ENCODE measurements at places on chromosomes 1 and 21.

DNA sequence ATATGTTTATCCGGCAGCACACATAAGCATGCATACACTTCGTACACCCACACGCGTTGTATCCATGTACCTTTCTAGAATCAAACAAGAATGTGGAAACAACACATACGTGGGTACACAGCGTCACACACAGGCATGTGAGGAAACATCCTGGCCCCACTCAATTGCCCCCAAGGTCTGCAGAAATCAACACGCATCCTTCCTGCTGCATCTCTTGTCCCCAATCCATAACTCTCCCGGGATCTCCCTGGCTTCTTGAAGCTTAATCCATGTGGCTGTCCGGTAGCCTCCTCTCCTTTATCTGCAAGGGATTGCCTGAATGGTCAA lies 5.5 kb upstream of the TBX15 start:
- DNase-seq = no peak

DNA sequence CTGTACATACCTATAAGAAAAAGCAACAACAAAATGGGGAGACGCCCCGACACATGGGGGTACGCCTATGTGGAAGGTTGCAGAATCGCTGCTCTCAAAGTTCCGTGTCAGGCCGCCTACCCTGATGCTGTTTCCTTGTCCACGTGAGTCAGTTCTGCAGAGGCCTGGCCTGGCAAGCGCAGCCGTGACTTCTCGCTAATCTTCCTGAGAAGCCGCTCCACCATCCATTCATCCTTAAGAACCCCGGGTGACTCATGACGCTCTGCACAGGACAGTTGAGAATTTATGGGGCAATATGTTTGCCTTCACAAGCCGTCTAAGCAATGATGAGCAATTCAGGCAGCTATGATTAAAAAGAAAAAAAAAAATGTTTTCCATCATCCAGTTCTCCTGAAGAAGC lies 122.3 kb upstream of the TMPRSS2 start:
- DNase-seq = no peak

- DNase-seq = no peak
Observed at GRCh38 chr1:35573198-35574124, at the start of gene TFAP2E. Gene TFAP2E, plus strand, starts transcription at chr1:35573314. Its CDS starts 264 bp downstream, at chr1:35573578.

DNA sequence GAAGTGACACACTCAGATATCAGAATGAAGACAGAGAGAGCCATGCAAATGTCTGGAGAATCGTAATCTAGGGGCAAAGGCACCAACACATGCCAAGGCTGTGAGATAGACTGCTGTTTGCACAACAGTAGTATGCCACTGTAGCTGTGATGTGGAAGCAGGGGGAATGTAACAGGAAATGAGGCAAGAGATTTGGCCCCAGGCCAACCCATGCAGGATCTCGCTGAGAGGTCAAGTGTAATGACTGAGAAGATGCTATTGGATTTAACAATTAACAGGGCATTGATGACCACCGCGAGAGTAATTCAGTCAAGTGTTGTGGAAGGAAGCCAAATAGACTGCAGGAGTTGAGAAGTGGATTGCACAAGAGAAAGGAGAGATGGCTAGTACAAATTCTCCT lies 107.3 kb upstream of the ST6GALNAC5 start:
- DNase-seq = no peak

- no peak for DNase-seq
Observed at GRCh38 chr1:216261631-216262030, 161.6 kb downstream of the USH2A start.

DNA sequence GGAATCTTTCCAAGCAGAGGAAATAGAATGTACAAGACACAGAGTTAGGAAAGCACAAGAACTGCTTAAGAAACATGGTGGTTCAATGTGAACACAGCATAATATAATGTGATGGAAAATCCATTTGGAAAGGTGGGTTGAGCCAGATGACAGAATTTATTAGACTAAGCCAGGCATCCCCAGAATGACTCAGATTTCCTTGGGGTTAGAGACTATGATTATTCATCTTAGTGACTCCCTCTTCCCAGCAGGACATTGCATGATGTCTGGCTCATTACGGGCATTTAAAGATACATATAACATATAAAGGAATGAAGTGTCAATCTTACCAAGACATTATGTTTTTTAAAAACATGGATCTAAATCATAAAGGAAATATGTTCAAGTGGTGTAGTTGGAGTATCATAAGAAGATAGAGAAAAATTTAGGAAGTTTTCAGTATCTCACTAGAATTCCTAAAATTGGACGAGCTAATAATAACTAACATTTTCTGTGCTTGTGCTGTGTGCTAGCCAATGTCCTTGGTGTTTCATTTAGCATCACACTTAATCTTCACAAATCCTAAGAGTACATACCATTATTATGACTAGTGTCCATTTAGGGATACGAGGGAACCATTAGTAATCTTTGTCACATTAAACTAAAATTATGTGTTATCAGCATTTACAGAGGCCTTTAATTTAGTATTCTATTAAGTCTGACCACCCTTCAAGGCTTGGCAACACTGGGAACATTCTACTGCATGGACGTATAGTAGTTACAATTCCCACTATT lies 41.0 kb upstream of the ST6GALNAC5 start:
- no peak for DNase-seq

DNA sequence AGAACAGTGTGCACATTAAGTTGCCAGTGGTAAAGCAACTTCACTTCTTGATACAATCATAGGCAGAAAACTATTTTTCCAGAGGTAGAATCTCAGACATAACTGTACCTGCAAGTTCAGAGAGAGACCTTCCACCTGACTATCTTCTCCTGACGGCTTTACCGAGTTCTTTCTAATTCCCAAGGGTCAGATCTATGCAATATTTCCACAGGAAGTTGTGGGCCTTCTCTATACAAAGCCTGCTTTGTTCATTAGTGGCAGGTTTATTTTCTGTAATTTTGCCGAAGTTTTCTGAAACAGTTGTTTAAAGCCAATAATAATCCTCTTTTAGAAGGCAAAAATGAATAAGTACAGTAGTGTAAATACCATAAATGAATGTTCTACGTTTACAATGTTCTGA lies 58.2 kb upstream of the RCC1 start:
- DNase-seq = no peak

- DNase-seq = no peak
Observed at GRCh38 chr1:7398982-7399381, 372.1 kb upstream of the VAMP3 start.

DNA sequence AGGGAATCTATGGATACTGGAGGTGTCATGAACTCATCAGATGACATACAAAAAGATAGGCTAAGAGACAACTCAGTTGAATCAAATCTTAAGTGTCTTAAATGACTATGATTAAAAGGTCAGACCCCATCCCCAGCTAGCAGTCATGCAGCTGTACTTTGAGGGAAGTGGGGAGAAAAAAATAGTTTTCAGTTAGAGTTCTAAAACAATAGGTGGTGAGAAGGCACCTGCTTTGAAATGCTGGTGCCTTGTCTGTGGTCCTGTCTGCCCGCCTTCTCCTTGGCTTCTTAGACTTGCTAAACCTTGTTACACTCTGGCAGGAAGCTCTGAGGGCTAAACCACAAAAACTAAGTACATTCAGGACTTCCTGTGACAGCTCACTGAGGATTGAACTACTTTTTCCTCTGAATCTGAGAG lies 15.3 kb downstream of the CD2 start:
- no peak for DNase-seq

DNA sequence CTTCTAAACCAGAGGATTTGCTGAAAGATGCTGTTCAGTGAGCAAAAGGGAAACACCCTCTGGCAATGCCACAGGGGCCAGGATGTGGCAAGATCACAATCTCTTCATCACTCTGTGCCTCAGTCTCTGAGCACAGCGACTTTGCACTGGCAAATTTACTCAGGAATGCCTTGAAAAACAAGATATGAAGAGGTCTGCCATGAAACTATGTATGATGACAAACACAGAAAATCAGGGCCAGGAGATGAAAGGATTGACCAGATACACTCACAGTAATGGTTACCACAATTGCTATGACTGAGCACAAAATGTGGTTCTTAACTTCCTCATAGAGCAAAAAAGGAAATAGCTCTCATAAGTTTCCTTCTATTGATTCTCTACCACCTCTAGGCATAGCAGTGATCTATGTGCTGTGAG lies 5.8 kb downstream of the TTC13 start:
- peak; percentile 10 for DNase-seq

DNA sequence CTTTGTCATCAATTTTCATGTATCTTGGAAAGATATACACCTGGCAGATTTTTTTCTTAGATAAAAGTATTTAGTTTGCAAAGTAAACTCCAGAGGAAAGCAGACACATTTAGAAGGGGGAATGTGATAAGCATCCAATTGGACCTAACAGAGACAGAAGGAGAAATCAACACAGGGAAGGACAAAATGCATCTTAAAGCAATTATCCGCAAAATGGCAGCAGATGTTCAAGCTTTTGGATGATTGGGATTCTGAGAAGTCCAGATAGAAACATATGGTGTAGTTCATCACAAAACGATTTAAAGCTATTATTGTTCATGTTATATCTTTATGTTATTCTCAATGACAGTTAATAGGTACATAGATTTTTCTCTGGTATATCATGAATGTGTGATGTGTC lies 1153.1 kb upstream of the B3GALT2 start:
- no peak for DNase-seq

DNA sequence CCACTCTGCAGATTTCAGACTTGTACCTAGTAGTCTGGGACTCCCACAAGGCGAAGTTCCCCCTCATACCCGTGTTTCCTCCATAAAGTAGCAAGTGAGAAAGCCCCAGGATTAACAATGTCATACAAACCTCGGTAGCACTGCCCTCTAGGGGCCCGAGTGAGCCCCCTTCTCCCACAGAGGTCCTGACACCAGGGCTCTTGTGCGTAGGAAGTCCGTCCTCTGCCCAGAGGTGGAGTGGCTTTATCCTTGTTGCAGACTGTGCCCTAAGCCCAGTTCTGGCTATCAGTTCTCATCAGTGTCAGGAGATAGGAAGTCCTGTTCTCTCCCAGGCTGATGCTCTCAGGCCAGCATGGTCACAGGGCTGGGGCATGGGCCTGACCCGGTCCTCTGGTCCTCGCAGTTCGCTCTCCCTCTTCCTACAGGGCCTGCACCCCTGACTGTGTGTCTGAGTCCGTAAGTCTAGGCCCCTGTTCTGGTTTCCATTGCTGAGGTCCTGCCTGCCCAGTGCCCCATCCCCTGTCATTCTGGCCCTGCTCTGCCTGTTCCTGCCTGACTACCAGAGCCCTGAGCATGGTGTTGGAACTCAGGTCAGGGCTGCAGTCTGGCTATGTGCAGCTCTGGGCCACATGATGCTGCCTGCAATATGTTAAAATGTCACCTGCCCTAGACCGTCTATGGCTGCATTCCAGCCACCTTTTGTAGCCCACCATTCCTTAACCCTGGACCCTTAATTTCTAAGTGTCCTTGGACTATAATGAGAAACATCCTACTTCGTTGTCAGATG lies 285.6 kb downstream of the ASTN1 start:
- DNase-seq = no peak

DNA sequence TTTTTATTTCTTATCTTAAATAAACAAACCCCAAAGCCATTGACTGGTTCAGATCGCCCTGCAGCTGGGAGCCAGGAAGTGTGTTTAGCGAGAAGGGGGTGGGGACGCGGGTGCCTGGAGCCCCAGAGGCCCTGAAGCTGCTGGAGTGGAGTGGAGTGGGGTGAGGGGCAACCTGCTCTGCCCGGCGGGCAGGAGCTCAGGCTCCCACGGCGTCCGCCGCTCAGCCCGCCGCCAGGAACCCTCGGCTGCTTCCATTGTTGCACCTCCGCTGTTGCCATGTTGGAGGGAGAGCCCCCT lies 673 bp downstream of the PIK3C2B start:
- no peak for DNase-seq

GRCh38 chr1:52635321-52636089 lies 2.5 kb downstream of the SHISAL2A start:
- no peak for DNase-seq

GRCh38 chr21:45634511-45635183 lies 8.9 kb upstream of the PCBP3 start:
- no peak for DNase-seq

- DNase-seq = no peak
Observed at GRCh38 chr1:239616673-239617072, 230.3 kb downstream of the CHRM3 start.

DNA sequence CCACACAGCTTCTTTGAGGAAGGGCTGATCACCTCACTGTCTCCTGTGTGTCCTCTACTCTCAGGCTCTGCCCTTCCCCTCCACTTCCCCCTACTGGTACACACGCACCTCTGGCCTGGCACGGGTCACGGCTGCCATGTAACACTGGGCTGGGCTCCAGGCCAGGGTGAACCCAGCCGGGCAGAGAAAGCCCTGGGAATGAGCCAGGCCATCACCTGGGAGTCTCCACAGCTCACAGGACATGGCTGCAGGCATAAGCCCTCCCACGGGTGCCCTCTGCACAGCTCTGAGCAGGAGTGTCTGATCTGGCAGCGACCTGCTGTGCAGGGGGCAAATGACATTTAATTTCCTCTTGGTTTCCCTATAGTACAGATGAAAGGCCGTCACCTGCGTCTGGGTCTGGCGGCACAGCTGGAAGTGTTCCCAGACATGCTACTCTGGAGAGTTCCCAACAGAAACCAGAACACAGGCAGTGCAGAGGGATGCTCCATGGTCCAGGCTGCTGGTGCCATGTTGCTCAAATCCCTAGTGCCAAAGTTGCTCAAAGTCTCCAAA lies 61.2 kb downstream of the ERI3 start:
- no peak for DNase-seq

DNA sequence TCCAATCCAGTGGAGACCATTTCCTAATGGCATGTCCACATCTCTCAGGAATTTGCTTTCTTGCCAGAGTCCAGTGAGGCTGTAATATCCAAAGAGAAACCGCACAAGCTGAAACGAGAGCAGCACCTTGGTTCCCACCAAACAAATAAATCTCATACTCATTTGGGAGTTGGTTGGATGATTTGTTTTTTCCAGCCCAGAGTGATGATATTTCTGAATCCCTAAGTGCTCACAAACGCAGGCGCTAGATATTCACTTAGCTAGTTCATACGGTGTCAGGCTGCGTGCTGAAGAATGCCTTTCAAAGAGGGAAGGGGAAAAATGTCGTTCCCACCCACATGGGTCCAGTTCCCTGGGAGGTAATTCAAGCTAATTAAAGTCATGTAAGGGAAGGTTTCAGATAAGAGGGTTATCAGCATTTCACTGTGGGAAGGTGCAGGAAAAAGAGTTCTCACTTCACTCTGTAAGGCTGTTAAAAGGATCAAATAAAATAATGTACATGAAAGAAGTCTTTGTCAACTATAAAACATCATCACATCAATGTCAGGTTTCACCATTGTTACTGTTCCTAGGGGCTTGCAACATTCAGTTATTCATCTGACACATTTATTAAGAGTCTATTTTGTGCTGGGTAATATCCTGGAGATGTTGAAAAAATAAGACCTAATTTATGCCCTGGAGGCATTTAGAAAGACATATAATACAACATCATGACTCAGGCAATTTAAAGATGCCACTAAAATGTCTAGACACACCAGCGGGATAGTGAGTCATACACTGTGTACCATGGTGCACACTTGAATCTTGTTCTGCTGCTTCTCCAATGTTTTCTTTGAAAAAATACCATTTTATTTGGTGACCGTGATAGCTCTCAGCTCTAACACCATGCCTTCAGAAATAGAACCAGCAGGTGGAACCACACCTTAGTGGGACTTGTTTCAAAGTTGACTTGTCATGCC lies 19.3 kb downstream of the DPT start:
- no peak for DNase-seq
